ENCODE measurements at places on chromosomes 4 and X.

DNA sequence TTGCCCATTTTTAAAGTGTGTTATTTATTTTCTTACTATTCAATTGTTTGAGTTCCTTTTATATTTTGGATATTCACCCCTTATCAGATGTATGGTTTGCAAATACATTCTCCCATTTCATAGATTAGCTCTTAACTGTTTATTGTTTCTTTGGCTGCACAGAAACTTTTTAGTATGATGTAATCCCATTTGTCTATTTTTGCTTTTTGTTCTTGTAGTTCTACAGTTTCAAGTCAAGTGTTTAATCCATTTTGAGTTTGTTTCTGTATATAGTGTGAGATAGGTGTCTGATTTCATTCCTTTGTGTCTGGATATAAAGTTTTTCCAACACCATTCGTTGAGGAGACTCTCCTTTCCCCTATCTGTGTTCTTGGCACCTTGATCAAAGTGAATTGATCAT, 97.4 kb upstream of the CAMK2D start:
- no peak for DNase-seq

- peak; percentile 23 for DNase-seq
Measured at GRCh38 chr4:184282251-184282713, 64.6 kb upstream of the ENPP6 start.

DNA sequence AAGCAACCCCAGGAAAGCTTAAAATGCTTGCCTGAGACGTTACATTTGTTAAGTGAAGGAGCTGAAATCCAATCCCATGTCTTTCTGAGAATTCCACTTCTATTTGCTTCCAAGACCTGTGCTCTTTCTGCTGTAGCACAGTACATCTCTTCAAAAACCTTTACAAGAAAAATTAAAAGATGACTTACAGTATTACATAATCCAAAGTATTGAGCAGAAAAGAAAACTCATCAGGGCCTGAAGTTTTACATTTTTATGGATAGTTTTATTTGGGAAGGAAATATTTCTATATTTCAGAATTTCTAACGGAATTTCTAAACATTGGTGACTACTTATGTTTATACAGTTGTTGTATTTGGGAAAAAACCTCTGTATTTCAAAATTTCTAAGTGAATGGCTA, 276.3 kb downstream of the TENM3 start:
- DNase-seq = no peak

GRCh38 chr4:92339676-92340075, 35.9 kb downstream of the GRID2 start:
- DNase-seq = no peak

DNA sequence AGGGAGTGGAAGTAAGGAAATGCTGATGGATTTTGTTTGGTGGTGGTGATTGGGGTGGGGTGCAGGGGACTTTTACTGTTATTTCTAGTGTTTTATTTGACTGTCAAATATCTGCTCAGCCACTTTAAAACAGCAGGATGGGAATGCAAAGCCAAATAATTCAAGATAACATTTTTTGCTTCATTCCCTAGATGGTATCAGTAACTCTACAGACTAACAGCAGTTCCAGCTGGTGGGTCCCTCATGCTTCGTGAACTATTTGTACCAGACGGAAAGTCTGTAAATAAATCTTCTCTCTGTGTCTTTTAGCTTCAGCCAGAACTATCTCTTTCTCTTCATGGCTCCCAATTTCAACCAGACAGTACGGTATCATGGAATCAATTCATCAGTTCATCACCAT, 27.5 kb downstream of the GPR143 start:
- DNase-seq = no peak

DNA sequence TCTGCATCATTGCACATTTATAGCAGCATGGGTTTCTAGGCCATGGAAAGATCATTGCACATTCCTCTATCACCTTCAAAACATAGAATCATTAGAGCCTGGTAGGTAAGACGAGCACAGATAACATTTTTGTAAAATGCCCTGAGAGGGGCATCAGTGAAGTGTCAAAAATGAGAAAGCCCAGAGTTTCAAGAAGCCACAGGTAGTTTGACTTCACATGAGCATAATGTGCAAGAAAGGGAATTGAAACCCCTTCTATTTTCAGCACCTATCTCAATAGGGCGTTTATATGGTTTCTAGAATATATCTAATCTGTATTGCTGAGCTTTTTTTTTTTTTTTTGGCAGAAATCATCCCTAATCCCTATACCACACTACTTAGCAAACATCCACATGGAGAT, 2441.7 kb downstream of the ARAP2 start:
- no peak for DNase-seq

- no peak for DNase-seq
Measured at GRCh38 chr4:61805227-61805626, 605.1 kb downstream of the ADGRL3 start.

- DNase-seq = no peak
Measured at GRCh38 chr4:128334256-128334655, 46.6 kb upstream of the PGRMC2 start.

- DNase-seq = no peak
Measured at GRCh38 chr4:176534566-176534965, 214.8 kb downstream of the SPCS3 start.

DNA sequence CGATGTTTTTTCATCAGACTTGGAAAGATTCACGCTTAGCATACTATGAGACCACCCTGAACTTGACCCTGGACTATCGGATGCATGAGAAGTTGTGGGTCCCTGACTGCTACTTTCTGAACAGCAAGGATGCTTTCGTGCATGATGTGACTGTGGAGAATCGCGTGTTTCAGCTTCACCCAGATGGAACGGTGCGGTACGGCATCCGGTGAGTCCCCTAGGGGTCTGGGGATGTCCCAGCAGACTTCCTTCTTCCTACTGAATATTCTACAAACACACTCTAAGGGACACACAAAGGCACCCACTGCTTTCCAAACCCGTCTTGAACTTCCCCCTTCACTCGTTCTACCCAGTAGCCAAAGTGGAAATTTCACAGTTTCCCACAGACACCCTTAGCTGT, 9.3 kb downstream of the GABRQ start:
- DNase-seq = no peak

- DNase-seq = no peak
Measured at GRCh38 chr4:39410415-39410814, 3.7 kb downstream of the KLB start.

- no peak for DNase-seq
Measured at GRCh38 chrX:68534691-68535090, 35.8 kb downstream of the YIPF6 start.

DNA sequence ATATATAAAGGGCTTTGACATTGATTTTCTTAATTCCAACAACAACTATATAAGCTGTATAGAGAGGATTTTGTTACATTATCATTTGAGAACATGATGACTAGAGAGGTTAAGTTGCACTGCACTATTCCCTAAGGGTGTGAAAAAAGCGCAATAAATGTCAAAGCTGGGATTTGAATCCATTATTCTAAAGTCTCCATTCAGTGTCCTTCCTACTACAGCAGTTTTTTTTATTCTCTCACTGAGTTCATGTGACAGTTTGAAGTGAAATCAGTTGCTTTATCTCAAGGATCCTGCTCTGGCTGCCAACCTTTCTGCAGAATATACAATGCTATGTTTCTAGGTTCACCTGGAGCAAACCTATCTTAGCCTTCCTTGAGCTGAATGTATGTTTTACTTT, 177.5 kb downstream of the ANKRD50 start:
- DNase-seq = no peak

GRCh38 chrX:39873117-39873516, 224.6 kb downstream of the BCOR start:
- DNase-seq = no peak

- DNase-seq = no peak
Measured at GRCh38 chrX:10447564-10448214, 172.7 kb downstream of the MID1 start.

DNA sequence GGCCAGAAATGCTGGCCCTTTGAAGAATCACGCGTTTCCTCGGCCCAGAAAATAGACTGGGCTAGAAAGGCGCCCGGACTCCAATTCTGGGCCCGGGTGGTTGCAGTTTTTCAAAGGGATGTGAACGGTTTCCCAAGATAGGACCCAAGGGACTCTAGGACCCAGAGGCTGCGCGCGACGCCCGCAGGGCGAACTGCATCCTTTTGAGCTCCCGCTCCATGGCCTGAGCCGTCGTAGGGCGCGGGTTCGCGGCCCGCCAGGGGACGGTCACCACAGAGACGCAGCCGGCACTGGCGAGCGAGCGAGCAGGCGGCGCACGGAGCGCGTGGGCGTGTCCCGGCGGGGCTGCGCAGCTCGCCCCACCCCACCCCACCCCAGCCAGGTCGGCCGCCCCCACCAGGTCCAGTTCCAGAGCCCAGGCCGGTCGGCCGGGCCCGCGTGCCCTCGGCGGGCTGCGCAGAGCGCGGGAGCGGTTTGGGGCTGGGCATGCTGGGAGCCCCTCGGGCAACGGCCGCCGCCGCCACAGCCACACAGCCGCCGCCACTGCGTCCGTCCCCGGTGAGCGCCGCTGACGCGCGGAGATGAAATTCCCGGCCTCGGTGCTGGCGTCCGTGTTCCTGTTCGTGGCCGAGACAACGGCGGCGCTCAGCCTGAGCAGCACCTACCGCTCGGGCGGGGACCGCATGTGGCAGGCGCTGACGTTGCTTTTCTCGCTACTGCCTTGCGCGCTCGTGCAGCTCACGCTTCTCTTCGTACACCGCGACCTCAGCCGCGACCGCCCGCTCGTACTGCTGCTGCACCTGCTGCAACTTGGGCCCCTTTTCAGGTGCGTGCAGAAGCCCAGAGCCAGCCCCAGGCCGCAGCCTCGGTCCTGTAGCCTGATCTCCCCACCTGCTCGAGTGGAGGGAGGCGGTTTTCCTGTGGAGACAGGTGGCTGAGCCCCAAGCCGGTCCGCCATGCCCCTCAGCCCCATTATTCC, at the start of gene XK:
Gene XK (plus strand): TSS at position 411 of the 979 bp plus-strand sequence. CDS start 171 bp downstream, at position 582.
- DNase-seq = peak; percentile 5

DNA sequence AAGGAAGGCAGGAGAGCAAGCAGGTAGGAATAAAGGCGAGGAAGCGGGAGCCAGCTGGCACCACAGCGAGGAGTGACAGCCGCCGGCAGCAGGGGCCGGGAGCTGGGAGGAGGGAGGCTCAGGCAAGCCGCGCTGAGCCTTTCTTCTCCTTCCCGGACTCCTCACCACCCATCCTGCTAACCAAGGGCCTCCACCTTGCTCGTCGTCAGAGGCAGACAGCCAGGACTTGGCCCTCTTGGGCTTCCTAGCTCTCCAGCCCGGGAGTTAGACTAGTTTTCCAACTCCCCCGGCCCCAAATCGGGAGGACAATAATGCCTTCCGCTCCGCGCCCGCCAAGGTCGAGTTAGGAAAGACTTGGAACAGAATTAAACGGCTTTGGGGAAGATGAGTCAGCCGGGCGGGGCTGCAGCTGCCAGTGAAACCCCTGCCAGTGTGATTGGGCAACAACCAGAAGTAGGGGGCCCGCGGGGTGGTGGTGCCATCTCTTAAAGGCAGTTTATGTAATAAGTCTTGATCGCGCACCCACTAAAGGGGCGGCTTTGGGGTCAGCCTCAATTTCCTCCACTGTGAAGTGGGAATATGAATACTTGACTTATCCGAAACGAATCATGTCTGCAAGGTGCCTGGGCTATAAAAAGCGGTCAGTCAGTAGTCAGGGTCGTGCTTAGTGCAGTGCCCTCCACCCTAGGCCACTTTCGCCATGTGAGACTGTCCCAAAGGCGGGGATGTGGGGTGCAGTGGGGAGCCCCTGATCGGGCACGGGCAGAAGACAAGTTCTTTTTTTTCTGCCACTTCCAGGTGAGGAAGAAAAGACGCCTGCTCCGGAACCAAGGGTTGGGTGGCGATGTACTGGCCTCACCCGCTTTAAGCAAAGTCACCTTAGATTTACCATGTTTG, 6.7 kb upstream of the HSD17B10 start:
- no peak for DNase-seq

DNA sequence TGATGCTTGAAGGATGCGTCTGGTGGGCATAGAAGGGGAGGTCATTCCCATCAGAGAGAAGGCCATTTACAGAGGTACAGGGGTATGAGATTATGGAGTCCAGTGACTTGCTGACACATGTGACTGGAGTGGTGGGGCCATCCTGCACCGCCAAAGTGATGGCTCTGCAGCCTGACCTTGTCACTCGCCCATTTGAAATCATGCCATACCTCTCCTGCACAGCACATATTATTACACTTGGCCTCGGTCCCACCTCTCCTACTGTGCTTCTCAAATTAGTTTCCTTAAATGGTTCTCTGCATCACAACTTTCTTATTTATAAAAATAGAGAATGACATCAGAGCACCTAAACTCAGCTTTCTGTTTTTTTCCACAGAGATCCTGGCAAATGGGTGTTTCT, 60.7 kb upstream of the HAND2 start:
- DNase-seq = no peak

GRCh38 chr4:64584981-64585557, 175.8 kb upstream of the TECRL start:
- no peak for DNase-seq

GRCh38 chr4:177419434-177419833, 22.8 kb downstream of the AGA start:
- DNase-seq = no peak

GRCh38 chr4:3340700-3341083, 47.9 kb downstream of the RGS12 start:
- DNase-seq = no peak

GRCh38 chr4:147714575-147715401, 17.1 kb upstream of the ARHGAP10 start:
- DNase-seq = no peak

GRCh38 chr4:96383349-96383748, 543.5 kb downstream of the PDHA2 start:
- no peak for DNase-seq

- DNase-seq = no peak
Measured at GRCh38 chrX:44223150-44223549, 120.3 kb downstream of the EFHC2 start.

- DNase-seq = no peak
Measured at GRCh38 chr4:156073976-156074375, 120.3 kb upstream of the CTSO start.

DNA sequence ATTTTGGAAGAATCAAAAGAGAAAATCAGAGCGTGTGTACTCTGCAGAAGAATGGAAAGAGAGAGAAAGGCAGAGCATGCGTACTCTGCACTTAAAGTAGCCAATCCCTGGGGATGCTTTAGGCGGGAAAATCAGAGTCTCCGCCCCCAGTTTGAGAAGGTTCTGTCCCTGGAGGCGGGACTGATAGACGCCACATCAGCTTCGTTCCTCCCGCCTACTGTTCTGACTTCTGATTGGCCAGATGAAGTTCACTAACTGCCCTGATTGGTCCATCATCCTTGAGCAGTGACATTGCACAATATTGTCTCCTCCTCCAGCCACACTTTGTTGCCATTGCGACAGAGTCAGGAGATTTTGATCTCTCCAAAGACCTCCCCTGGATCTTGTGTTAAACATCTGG, 23.8 kb downstream of the SSX1 start:
- no peak for DNase-seq
